ENCODE measurements at places on chromosomes 12 and 14. TPM values are rescaled to one million over a fixed set of nuclear protein-coding genes. Genes with fewer than 3 reads are reported as not detected.

- no peak for DNase-seq
Observed at GRCh38 chr12:124898923-124899294, 15.5 kb downstream of the UBC start.

GRCh38 chr12:12025799-12026386 is 44.8 kb upstream of the BCL2L14 start:
- DNase-seq, result no peak

GRCh38 chr12:94545935-94546771 is 86.5 kb upstream of the CEP83 start:
- peak; percentile 71 for DNase-seq

DNA sequence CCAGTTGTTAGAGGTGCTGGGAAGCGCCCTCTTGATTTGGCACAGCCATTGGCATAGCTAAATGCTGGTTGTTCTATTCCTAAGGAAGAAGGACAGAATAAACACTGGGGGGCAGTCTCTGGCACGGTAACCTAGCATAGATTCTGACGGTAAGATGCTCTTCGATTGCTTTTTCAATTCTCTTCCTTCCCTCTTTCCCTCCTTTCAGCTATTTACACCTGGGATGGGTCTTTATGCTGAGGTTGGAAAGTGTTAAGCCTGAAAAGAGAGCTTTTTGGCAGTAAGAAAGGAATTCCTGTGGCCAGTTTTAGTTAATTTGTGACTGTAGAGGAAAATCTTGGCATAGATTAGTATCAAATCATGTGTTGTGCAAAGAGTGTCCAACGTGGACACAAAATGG is 162.8 kb downstream of the SNAPC1 start:
- peak; percentile 64 for DNase-seq

- no peak for DNase-seq
Observed at GRCh38 chr12:24997496-24997895, 48.6 kb upstream of the BCAT1 start.

The CARMIL3 gene
- total RNA-seq, result not detected

The CLBA1 gene
- total RNA-seq, result 3.3 TPM

DNA sequence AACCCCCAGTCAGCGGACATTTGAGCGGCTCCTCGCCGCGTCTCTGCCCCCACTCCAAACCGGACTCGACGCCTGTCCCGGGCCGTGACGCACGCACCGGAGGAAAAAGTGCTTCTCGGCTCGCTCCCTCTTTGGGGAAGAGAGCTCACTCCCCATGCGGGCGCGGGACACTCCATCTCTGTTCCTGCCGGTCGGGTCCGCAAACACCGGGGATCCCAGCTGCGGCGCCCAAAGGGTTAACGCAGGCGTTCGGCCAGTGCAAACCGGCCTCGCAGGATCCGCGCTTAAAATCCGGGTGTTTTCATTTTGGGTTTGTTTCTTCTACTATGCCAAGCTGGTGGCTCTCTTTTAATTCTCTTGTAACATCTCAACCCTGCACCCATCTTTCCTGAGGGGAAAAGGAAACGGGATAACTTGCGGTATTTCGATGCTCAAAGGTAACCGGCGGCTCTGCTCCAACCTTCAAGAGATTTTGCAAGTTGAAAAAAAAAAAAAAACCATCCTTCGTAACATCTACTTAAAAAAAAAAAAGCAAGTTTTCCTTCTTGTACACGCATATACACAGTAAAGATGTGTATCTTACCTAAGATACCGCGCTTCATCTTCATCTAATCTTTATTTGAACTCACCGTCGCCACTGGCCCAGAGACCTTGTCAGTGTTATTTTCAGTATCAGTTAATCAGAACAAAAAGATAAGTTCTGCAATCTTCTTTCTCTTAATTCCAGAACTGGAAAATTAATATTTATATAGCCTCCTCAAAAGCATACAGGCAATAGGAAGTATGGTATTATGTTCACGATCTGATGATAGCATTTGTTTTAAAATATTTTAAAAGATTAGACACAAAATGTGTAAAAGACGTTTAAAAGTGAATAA is 1.6 kb upstream of the ATP2B1 start:
- DNase-seq, result peak; percentile 51

The CIROP gene
- not detected for total RNA-seq

The MYO1H gene
- not detected for total RNA-seq

GRCh38 chr12:130477266-130477665 is 139.6 kb downstream of the PIWIL1 start:
- DNase-seq, result no peak

GRCh38 chr14:59187802-59188460 is 536 bp upstream of the DAAM1 start:
- DNase-seq, result peak; percentile 64

DNA sequence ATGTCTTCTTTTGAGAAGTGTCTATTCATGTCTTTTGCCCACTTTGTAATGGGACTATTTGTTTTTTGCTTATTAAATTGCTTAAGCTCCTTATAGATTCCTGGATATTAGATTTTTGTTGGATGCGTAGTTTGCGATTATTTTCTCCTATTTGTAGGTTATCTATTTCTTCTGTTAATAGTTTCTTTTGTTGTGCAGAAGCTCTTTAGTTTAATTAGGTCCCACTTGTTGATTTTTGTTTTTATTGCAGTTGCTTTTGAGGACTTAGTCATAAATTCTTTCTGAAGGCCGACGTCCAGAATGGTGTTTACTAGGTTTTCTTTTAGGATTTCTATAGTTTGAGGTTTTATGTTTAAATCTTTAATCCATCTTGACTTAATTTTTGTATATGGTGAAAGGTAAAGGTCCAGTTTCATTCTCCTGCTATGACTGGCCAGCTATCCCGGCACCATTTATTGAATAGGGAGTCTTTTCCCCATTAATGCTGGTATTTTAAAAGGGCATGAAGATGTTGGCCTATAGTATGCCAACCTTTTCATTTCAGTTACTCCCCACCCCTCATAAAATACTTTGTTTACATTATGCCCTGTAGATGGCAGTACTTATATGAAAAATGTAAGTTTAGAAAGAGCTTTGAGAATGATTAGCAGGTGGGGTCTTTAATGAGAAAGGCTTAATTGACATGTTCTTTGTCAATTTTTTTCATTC is 62.9 kb upstream of the PSMA6 start:
- DNase-seq, result peak; percentile 7

- peak; percentile 50 for DNase-seq
Observed at GRCh38 chr12:2752676-2753371, 41.9 kb upstream of the FKBP4 start.

The RNASE3 gene
- not detected for total RNA-seq

The ABCC9 gene
- not detected for total RNA-seq
